ENCODE measurements at places on chromosomes 7 and 10. TPM values are rescaled to one million over a fixed set of nuclear protein-coding genes. Genes with fewer than 3 reads are reported as not detected.
A peak's percentile ranks its signal among the peaks of the same experiment; 100 is the strongest.

Gene PRF1
- 0.54 TPM for polyA plus RNA-seq

- peak; percentile 33 for DNase-seq
Observed at GRCh38 chr10:103592186-103593021, 98.9 kb downstream of the NEURL1 start.

DNA sequence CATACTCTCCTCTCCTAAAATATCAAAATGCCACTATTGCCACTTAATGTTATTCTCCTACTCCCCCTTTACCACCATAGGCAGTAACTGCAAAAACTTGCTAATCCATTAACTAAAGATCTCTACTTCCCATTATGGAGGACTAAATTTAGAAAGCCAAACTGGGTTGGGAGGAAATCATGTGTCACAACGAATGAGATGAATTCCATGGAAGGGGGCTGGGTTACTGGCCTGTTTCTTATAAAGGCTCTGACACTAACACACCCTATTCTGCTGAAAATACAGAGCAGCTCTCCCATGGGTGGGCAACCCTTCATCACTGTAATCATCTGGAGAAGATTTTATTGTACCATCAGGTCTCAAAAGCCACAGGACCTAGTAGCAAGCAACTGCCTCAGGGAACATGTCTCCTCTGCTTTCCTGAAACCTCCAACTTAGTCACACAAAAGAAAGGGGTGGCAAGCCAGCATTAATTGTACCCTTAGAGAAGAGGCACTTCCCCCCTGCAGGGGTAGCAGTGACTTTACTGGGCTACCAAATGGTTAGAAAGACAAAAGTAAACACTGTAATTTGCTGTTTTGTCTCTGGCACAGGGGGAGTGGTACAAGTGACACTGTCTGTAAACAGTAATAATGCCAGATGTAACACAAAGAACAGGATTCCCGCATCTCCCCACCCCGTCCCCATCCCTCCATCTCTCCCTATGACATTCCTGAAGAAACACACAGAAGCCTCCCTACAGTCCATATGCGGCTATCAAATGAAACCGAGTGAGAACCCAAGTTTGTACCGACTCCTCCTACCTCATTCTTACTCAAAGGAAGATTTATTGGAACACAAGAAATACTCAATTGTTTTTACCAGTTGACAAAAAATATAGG is 81.6 kb downstream of the ARMH3 start:
- no peak for DNase-seq

GRCh38 chr7:6563936-6564770 is 12.9 kb upstream of the GRID2IP start:
- DNase-seq: no peak

DNA sequence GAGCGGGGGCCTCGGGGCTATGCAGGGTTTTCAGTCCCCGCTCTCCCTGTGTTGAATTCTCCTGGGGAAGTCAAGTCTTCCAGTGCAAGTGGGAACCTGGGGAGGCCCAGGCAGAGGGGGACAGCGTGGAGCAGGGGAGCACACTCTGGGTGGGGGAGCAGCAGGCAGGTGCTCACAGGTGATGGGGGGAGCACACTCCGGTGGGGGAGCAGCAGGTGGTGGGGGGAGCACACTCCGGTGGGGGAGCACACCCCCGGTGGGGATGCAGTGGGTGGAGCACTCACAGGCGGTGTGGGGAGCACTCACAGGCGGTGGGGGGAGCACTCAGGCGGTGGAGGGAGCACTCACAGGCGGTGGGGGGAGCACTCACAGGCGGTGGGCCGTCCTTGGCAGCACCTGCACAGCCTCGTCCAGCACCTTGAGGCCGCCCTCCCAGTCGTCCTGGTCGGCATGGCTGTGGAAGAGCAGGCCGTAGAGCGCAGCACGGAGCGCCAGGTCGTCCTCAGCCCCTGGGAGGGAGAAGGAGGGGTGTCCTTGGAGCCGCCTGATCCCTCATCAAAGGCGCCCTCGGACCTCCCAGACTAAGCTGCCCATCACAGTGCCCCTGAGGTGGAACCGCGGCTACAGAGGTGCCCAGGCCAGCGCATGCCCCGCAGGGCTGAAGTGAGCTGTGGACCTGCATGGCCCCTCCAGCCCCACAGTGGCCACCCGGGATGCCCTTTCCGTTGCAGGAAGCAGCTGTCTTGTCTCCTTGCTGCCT is 56.7 kb downstream of the CFAP46 start:
- no peak for DNase-seq

- no peak for DNase-seq
Observed at GRCh38 chr7:2198206-2198605, 34.5 kb downstream of the MAD1L1 start.

Gene SH2D4B
- 0.02 TPM for polyA plus RNA-seq

GRCh38 chr10:79048639-79049550 is 19.9 kb upstream of the ZMIZ1 start:
- DNase-seq: no peak

Gene TLX1
- 0.11 TPM for polyA plus RNA-seq

- DNase-seq: no peak
Observed at GRCh38 chr10:89700923-89701241, 508 bp upstream of the KIF20B start.

Gene GARIN1A
- polyA plus RNA-seq: 5.7 TPM

GRCh38 chr10:129426606-129427005 is 40.4 kb upstream of the MGMT start:
- DNase-seq: no peak

DNA sequence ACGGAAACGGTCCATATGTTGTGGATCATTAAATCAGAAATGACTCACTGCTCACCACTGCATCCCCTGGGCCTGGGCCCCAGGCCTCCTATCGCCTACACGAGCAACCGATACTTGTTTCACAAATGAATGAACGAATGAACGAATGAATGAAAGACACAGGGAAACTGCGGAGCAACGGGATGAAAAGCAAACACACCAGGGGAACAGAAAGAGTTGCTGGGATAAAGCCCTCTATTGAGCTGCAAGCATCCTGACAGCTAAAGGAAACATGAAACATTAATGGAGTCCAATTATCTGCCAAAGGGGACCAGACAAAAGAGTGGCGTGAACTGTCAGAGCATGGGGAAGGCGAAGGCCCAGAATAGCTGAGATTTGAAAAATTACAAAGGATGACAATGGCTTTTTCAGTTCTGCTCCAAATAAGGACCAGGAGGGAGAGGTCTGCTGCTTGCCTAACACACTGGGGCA is 92.1 kb downstream of the GRB10 start:
- DNase-seq: no peak

- DNase-seq: no peak
Observed at GRCh38 chr7:149197675-149198074, 2.3 kb downstream of the ZNF282 start.

- no peak for DNase-seq
Observed at GRCh38 chr10:110864662-110865140, 7.0 kb upstream of the PDCD4 start.

DNA sequence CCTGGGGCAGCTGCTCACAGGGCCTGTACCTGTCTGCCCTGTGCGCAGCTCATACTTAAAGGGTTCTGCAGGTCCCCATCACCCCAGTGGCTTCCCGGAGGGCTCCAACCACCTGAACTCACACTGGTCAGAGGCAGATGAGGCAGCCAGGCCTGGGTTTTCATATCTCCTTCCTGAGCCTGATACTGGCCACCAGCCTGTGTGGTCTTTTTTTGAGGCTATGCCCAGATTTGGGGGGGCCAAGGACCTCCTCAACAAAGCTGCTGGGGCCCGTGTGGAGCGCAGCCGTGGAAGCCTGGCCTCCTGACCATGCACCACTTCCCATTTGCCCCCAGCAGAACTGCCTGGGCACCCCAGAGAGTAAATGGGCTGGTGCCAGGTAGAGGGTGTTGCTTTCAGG is 25.7 kb downstream of the PNLIPRP2 start:
- DNase-seq: no peak

DNA sequence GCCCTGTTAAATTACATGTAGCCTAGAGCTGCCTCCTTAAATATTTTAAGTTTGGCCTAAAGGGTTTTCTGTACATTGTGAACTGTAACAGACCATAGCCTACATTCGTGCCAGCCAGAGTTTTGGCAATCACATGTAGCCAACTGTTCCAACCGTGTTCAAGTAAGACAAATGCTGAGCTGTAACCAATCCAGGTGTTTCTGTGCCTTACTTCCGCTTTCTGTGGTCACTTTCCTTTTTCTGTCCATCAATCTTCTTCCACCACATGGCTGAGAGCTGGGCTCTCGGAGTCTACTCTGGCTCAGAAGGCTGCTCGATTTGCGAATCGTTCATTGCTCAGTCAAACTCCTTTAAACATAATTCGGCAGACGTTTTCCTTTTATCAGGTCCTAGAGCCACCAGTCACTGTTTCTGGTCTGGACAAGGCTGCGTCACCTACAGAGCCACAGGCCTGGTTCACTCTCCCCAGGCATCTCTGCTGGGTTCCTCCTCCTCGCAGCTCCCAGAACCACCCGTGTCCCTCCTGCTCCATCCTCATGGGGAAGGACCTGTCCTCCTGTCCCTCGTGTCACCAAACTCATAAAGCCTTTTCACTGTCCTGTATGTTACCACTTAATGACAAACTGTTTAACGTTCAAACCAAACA is 158.0 kb upstream of the RHEB start:
- peak; percentile 38 for DNase-seq

- DNase-seq: no peak
Observed at GRCh38 chr10:17965649-17966235, 14.0 kb downstream of the SLC39A12 start.

Gene ZNF467
- polyA plus RNA-seq: 15.3 TPM

DNA sequence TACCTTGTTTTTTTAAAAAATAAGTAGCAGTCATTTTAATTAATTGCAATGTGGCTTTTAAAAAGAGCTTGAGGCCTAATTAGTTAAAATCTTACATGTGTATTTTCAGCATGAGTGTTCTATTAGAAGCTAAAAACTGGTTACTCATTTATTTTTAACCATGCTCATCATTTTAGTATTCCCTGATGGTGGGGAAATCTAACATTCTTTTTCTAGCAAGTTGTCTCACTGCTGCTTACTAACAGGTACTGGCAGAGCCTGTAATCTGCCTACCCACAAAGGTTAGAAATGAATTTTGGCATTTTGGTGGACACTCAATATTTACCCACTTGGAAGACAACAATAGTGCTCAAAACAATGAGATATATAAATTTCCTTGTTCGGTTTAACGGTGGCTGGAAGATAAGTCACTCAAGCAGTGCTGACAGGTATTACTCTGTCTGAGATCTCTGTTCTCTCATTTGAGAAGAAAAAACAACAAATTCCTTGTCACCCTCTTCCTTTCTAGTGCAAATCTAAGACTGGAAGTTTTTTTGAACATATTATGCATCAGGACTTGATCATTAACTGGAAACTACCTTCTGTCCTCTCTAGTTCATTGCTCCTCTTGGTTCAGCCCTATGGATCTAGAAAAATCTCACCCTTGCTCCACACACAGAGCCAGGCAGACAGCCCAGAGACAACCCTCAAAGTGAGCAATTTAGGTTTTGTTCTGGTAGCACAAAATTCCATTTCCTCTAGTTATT is 83.3 kb downstream of the VWDE start:
- no peak for DNase-seq

DNA sequence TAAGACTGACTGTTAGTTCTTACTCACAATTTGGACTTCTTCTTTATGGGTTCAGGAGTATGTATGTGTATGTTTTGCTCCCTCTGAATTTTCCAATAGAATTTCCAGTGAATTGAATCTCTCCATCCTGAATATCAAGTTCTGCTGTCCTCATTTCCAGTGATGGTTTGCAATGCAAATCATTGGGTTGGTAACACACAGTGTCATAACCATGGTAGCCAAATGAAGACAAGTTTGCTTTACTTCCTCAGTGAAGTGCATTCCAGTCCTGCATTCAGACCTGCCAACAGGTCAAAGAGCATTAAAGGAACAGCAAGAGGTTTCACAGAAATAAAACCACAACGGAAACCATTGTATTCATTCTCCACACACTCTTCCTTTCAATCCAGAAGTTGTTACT is 15.2 kb downstream of the ITPRID1 start:
- DNase-seq: no peak

DNA sequence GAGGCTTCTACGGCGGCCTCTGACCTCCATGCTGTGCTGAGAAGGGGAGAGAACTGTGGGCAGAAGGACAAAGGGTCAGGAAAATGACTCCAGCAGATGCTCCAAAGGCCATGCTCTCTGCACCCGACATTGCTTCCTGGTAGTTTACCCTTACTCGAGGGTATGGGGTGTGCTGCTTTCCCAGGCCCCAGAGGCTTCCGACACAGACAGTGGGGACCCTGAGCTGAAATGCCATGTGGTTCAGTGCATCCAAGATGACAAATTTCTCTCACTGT is 130.9 kb downstream of the PTPN20 start:
- no peak for DNase-seq

Gene OGDHL
- 25.9 TPM for polyA plus RNA-seq

DNA sequence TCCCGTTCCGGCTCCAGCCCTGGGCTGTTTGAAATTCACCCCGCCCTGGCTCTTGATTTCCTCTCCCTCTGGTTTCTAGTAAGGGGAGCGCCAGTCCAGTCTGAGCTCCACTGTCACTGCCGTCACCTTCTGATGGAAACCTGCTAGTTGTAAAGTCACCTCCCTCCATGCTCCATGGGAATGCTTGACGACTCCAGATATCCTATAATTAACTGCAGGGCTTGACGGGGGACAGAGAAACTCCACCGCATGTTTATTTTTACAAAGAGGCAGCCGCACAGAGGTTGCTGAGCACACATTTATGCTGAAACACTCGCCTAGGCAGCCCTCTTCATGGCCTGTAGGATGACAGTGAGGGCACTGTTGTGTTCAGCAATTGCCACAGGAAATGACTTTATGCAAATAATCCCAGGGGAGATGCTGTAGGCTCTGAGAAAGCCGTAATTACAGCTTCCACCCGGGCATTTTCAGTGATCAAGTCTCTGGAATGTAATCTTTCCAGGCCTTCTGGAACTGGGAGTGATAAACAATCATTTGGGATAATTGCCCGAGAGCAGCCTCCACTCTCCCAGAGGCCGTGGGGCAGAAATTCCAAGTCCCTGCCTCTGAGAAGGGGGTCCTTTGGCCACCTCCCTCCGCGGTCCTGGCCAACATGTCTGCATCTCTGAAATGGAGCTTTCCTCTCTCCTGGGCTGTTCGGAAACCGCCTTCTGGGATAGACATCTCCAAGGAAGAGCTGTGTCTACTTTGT is 300.5 kb downstream of the KLF6 start:
- DNase-seq: no peak

Gene SPDYE11
- not detected for polyA plus RNA-seq

DNA sequence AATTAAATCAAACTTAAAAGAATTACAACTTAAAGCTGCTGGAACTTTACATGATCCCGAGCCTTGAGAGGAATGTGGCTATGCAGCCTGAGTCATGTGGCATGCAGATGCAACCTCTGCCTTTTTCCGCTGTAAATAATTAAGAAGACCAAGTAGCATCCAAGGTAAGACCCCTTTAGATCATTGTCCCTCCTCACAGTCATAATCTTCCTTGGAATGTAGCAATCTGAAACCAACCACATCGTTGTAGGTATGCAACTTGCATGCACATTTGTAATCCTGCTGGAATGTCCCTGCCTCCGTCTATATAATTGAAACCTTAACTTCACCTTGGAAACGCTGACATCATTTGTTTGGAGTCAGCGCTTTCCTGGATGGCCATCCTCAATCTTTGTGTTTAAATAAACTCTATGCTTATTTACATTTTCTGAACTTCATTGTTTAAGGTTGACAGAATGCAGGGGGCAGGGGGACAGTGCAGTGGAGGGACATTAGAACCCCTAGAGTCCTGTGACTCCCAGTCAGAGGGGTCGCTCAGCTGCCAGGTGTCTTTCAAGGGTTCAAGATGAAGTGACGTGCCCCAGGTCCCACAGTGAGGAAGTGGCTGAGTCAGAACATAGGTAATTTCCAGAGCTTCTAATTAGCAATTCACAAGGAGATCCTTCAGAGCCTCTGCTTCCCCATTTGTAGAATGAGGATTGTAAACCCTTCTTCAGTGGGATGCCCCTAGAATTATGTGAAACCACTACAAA is 110.7 kb downstream of the RALA start:
- no peak for DNase-seq

Gene NUTM2B
- polyA plus RNA-seq: 4.6 TPM

Gene SHH
- polyA plus RNA-seq: 0.08 TPM
